ENCODE measurements at places on chromosomes 3 and 15.

DNA sequence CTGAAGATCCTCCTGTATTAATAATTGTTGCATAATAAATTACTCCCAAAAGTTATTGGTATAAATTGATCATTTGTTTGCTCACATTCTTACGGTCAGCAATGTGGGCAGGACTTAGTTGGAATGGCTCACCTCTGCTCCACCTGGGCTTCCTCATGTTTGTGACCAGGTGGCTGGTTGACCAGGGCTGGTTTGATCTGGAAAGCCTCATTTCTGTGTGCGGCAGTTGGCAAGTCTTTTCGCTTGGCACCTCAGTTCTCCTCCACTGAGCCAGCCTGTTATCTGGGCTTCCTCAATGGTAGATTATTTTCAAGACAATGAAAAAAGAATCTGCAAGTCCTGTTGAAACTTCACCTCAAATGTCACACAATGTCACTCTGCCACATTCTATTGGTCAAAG is 301.1 kb downstream of the TBL1XR1 start:
- no peak for DNase-seq

- DNase-seq: no peak
Measured at GRCh38 chr3:33067484-33067883, 29.5 kb downstream of the GLB1 start.

DNA sequence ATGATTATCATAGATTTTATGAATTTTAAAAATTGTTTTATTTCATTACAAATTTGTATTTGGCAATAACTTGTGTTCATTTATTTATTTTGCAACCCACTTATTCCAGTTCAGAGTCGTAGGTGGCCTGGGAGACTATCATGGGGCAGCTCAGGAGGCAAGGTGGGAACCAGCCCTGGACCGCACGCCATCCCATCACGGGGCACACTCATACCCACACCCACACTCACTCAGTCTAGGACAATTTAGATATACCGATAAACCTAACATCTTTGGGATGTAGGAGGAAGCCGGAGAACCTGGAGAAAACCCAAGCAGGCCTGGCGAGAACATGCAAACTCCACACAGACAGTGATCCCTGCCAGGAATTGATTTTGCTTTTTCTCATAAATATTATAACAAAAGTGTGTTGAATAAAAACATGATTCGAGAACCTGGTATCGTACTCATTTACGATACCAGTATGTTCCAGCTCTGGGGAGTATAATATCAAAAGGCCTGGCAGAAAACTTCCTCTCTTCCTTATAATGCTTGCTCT is 205.3 kb downstream of the NFKBIZ start:
- DNase-seq: no peak

GRCh38 chr15:94231723-94232468 is 535 bp downstream of the MCTP2 start:
- DNase-seq: no peak

DNA sequence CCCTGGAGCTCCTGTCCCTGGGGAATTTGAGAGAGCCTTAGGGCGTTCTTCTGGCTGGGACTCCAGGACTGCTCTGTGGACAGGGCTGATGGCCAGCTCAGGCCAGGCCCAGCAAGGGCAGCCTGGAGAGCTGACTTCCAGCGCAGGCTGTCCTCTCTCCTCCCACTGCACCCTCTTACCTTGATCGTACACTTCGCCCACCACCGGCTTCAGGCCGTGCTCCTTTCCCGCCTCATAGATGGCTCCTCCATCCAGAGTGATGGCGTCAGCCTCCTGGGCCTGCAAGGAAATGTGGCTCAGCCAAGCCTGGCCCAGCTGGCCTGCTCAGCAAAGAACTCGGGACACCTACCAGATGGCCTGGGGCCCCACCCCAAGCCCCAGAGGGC is 3.1 kb downstream of the MELTF start:
- no peak for DNase-seq

DNA sequence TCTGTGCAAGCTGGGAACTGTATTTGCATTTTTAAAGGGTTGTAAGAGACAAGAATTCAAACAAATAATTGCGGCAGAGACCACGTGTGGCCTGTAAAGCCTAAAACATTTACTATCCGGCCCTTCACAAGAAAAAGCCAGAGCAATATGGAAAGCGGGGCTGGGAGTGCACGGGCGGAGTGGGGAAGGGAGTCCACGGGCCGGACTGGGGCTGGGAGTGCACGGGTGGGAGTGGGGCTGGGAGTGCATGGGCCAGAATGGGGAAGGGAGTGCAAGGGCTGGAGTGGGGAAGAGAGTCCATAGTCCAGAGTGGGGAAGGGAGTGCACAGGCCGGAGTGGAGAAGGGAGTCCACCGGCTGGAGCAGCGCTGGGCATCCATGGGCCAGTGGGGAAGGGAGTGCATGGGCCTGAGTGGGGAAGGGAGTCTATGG is 41.2 kb downstream of the KLF15 start:
- DNase-seq: no peak

DNA sequence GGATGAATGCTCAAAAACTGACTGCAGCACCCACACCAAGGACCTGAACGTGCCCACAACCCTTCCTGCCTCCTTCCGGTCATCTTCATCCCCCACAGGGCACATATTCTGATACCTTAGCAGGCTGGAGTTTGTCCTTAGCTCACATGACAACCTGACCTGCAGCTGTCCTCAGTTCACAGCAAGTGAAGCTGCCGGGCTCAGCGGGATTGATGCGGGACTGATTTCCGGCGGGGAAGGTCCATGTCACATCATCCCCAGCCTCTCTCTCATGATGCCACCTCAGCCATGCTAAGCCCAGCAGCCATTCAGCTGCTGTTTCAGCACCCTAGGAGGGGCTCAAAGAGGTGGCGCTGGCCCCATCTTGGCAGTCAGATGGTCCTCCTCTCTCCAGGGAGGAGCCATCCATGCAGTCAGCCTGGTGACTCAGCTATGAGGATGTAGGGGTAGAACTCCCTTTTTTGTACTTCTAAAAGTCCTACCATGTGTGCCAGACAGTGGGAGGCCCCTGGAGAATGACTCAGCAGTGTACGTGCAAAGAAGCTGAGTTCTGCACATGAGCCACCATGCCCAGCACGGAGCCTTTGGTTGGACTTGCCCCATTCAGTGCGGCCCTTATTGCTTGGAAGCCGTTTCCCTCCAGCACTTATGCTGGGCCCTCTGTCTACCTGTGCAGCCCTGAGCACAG is 9.5 kb downstream of the CA12 start:
- no peak for DNase-seq

DNA sequence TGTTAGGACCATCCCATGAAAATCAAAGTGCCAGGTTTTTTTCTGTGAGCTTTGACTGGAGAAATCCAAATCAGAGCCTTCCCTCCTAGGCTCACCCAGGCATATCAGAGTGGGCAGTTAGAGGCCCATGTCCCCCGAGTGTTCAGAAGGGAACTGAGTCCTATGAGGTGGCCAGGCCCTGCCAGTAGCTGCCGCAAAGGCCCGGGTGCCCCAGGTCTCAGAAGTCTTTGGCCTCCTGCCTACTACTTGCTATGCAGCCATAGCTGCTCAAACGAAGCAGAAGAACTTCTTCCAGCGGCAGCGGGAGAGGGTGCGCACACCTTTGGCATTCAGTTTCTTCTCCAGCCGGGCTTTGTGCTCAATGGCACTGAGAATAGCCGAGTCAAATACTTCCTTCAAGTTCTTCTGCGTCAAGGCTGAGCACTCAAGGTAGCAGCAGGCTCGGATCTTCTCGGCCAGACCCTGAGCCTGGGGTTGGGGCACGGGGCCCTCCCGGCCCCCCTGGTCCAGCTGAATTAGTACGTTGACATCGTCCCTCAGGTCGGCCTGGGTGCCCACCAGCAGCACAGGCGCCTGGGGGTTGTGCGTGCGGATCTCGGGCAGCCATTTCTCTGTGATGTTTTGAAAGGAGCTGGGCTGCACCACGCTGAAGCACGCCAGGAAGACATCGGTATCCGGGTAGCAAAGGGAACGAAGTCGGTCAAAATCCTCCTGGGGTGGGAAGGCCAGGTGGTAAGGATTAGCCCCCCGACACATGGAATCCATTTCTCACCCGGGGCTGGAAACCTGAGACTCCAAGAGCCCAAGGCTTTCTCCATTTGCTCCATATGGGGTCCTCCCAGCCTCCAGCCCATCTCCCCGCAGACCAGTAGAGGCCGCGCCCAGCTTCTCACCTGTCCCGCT is 992 bp downstream of the RHOV start:
- no peak for DNase-seq

All from activated T-cell treated with anti-CD3 and anti-CD28 coated beads, Interleukin-2, amount 50 U/mL, for 1 hour (primary cell).